Non-pigmented ciliary epithelial cell (primary cell): ENCODE measurements at places on chromosomes 1 and 21.
A peak's percentile ranks its signal among the peaks of the same experiment; 100 is the strongest.

- DNase-seq, result peak; percentile 43
Measured at GRCh38 chr1:76835203-76835602, 32.1 kb upstream of the ST6GALNAC5 start.

- peak; percentile 34 for DNase-seq
Measured at GRCh38 chr1:34786521-34787325, 5.7 kb downstream of the GJB3 start.

GRCh38 chr1:208799186-208799585, 555.0 kb upstream of the PLXNA2 start:
- no peak for DNase-seq

GRCh38 chr1:229133151-229133550, 137.8 kb upstream of the RAB4A start:
- DNase-seq, result no peak

GRCh38 chr1:211752951-211753486, 77.5 kb downstream of the LPGAT1 start:
- no peak for DNase-seq

DNA sequence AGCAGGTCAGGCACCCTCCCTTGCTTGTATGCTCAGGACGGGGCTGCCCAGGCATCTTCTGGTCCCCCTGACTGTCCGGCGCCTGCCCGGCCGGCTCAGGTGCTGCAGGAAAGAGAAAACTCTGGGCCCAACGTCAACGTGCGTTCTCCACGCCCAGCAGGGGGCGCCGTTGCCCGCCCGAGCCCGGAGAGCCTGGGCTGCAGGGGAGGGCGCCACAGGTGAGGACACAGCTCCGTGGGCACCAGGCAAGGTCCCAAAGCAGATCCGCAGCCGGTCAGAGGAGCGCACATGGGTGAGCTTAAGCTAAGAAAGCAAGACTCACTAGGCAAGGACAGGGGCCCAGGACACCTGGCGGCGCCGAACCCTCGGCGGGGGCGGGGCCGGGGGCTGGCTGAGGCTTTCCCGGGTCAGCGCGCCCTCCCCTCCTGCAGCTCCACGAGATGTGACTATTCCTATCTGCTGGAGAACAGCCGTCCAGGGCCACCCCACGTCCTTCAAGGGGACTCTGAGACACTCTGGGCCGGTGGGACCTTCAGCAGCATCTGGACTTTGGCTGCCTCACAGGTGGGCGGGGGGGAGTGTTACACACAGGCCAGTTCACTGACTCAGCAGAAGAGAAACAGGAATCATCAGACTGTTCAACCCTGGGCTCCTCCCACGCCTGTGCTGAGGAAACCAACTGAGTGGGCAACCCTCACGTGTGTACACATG, 29.3 kb downstream of the KRTAP10-1 start:
- DNase-seq, result no peak

- no peak for DNase-seq
Measured at GRCh38 chr1:55037733-55038551, 1.4 kb upstream of the PCSK9 start.

DNA sequence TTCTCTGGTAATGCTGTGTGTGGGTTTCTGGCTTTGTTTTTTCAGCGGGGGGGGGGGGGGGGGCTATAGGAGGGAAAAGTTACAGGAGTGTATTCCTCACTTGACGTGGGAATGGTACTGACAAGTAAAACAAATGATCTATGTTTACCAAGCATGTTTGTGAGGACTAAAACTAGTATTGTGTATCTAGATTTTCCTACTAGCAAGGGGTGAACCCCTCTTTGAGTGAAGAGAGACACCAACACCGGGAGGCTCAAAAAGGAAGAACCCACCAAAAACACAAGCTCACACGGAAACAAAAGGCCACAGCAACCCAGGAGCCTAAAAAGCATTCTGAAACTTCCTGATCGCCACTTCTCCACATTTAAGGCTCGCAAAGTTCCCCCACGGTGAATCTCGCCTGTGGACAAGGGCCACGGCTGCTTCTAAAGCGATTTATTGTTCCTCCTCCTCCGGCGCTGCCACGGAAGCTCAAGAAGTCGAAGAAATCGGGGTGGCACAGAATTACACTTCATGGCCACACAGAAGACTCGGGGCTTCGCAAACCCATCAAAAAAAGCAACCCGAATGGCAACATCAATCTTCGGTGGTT, 703 bp downstream of the PUM1 start:
- no peak for DNase-seq

DNA sequence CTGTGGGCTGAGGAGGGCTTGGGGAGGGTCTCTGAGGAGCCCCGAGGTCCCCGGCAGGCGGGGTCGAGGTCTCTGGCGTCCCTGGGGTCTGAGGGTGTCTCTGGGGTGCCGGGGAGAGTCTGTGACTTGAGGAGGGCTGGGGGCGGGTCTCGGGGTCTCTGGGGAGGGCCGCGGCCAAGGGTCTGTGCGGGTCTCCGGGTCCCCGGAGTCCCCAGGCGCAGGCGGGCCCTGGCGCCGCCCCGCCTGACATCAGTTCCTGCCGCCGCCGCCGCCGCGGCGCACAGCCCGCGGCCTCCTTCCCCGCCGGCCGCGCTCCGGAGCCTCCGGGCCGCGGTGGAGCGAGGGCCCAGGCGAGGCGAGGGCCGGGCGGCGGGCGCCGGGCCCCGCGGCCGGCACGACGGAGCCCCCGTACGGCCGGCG, at the start of gene PLEKHM2:
Gene PLEKHM2, plus strand, starts transcription at position 279 of the 420 bp plus-strand sequence. CDS start 239 bp downstream, outside the sequence.
- DNase-seq, result no peak

GRCh38 chr1:234963180-234963903, 165.3 kb downstream of the TOMM20 start:
- DNase-seq, result peak; percentile 74

DNA sequence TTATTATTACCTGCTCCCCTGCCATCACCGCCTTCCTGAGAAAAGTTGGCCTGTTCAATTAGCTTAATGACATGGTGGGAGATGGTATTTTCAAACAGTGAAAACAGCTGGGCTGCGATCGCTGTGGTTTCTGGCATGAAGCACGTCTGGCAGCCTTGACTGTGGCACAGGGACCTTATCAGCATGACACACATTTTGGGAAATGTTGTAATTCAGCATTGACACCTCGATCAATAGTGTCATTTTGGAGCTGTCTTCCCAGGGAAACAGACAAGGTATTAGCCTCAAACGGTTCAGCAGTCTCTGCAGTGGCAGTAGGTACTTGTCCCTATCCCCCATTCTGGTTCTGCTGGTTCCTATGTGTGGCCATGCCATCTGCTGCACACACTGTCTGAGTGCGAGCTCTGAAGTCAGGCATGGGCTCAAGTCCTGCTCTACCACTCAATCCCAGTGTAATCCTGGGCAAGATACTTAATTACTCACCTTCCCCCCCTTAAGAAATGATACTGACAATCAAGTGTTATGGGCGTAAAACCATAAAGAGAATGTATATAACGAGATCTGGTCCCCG, 154.5 kb upstream of the KCND3 start:
- DNase-seq, result no peak

GRCh38 chr1:189983166-189983890, 494.3 kb downstream of the BRINP3 start:
- no peak for DNase-seq

DNA sequence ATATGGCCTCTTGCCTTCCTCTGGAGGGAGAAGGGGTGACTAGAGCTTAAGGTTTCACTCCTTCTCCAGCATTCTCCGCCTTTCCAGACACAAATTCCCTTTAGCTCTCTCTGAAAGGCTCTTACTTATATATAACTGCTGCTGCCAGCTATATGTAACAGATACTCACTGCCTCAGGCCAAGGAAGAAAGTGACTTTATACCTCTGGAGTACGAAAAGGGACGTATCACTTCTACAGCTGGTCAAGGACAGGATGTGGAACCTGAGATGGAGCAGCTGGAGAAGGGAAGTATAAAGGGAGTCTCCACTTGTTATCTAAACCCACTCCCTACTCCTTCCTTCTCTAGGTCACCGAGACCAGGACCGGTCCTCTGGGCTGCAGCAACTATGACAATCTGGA, 102.4 kb downstream of the BRINP2 start:
- no peak for DNase-seq

DNA sequence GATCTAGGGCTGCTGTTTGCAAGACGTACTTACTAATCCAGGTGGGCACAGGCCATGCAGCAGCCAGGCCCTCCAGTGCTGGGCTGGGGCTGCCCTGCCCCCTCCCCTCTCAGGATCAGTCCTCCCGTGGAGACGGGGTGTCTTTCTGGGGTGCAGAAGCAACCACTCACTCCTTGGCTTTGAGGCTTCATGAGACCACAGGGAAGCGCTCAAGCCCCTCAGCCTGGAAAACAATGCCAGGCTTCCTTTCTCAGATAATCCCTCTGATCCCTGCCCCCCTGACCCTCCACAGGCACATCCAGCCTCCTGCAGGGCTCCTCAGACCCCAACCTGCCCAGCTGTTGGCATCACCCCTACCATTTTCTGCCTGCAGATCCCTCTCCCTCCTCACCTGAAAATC, 13.9 kb upstream of the C2CD2 start:
- DNase-seq, result no peak

GRCh38 chr1:156602557-156602993, 1.3 kb upstream of the GPATCH4 start:
- DNase-seq, result no peak

GRCh38 chr1:163203561-163203960, 845 bp upstream of the RGS5 start:
- no peak for DNase-seq

GRCh38 chr1:117826540-117827078, 102.8 kb downstream of the GDAP2 start:
- no peak for DNase-seq

DNA sequence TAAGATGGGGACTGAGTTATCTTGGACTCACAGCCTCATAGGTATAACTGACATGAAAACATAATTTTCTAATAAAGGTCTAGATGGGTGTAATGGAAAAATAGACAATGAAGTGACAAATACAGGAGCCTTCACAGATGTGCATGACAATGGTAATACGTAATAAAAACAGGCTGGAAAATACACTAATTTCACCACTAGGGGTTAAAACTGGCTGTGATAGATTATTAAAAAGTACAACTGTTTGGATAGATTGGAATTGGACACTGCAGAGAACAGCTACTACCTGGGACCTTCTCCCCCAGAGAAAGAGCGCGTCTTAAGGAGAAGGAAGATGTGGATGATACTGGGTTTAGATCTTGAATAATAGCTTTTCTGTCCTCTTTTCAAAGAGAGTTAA, 9.8 kb downstream of the KAZN start:
- DNase-seq, result no peak

- no peak for DNase-seq
Measured at GRCh38 chr1:209428241-209428921, 155.1 kb upstream of the CAMK1G start.
